ENCODE measurements at places on chromosomes 12 and 14. TPM values are rescaled to one million over a fixed set of nuclear protein-coding genes. Genes with fewer than 3 reads are reported as not detected.

Gene KRT75
- total RNA-seq = not detected

Gene MYF6
- not detected for total RNA-seq

- no peak for DNase-seq
These were observed 13.8 kb downstream of the CFAP251 start for GRCh38 chr12:121932176-121932536.

- no peak for DNase-seq
These were observed 378.9 kb downstream of the FUT8 start for GRCh38 chr14:65791191-65791981.
